ENCODE measurements at places on chromosomes 2 and 18. TPM values are rescaled to one million over a fixed set of nuclear protein-coding genes. Genes with fewer than 3 reads are reported as not detected.
A peak's percentile ranks its signal among the peaks of the same experiment; 100 is the strongest.

DNA sequence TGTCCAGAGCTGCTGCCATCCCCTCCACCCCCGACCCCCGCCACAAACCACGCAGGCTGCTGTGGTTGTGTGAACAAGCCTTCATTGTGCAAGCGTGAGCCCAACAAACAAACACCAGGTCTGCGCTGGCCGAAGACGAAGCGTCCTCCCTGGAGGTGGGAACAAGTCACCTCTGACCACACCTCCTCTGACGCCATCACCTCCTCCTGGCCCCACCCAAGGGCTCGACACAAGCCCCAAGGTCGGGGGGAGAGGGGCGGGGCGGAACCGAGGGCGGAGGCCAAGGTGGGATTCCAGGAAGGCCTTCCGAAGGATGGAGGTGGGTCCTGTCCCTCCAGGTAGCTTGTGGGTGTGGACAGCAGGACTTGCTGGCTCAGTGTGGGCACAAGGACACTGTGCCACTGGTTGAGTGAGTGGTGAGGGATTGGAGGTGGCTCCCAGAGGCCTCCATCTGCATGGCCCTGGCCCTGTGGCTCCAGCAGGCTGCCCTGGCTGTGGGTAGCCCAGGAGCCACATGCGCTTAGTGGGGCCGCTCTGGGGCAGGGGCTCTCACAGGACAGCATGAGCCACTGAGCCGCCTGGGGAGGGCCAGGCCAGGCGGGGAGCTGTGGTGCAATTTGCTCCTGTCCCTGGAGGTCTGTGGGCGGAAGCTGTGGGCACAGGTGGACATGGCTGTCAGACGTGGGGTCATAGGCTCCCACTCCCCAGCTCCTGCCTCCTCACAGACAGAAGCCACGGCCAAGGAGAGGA, 7.4 kb upstream of the GPR17 start:
- no peak for DNase-seq

DNA sequence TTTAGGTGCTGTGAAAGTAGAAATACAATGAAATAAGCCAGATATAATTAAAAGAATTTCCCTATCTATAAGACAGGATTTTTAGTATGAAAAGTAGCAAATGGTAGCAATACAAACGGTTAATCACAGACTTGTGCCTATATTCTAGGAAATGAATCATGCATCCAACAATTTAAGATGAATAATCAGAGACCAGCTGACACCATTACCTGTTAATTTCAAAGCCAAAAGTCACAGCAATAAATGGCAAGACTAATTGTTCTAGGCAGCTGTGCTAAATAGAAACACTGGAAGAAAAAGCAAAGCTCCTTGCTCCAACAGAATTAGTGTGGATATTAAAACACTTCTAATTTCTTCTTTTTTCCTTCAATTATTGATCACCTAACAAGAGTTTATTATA, 35.1 kb upstream of the MPP4 start:
- DNase-seq = no peak

The GAREM2 gene
- 0.06 TPM for total RNA-seq

- DNase-seq = no peak
Observed at GRCh38 chr2:7430421-7430868, 513.2 kb downstream of the RNF144A start.

- no peak for DNase-seq
Observed at GRCh38 chr2:58466804-58467203, 225.7 kb upstream of the FANCL start.

DNA sequence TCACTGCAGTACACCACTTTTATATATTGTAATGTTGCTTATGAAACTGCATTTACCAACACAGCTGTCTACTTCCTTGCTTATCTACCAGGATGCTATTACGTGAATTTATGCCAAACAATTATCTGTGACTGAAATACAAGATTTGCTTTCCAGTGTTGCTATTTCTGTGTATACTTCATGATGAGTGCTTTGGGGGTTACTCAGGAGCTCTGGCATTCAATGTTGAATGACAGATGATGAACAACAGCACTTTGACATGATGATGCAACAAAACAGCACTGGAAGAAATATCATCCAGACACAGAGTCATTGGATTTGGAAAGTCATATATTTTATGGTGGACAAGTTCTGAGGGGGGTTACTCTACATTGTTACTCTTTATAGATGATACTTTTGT, 125.8 kb downstream of the NETO1 start:
- DNase-seq = no peak

DNA sequence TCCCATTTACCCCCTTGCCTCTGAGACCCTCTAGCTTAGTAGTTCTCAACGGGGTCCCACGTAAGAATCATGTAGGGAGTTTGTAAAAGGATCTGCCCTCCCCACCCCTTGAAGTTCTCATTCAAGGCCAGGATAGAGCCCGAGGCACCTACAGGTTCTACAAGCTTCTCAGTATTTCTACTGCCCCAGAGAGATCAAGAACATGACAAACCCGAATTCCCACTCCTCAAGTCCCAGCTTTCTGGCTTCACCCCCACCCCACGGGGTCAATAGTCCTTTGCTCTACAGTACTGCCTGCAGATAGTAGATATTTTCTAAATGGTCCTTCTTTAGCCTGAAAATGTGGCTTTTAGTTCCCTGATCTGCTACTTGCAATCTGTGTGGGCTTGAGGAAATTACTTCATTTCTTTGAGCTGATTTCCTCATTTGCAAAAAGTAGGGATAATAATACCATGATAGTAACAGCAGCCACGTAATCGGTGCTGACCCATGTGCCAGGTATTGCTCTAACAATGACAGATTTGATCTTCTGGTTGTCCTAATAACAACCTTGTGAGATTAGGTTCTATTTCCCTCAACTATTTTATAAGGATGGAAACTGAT, 7.1 kb downstream of the CIB4 start:
- DNase-seq = no peak

- no peak for DNase-seq
Observed at GRCh38 chr2:137287913-137288639, 522.7 kb downstream of the THSD7B start.

- peak; percentile 61 for DNase-seq
Observed at GRCh38 chr2:237895544-237896506, 36.4 kb downstream of the RAMP1 start.

GRCh38 chr2:205283736-205284270, 398.5 kb upstream of the NRP2 start:
- DNase-seq = no peak

DNA sequence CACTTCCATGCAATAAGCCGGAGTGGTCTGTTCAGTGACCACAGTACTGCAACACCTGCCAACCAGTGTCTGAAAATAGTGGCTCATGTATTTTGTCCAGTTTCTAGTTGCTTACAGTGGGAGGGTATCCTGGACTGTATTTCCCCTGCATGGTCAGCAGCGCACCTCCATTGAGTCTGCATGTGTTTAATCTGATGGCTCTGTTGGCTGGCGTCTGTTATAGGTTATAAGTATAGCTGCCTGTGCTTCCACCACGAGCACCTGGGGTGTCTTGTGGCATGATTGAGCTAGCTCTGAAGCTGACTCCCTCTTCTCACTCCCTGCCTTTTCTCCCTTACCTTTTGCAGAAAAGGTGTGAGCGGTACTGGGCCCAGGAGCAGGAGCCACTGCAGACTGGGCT, 12.9 kb downstream of the PTPN18 start:
- no peak for DNase-seq

- DNase-seq = no peak
Observed at GRCh38 chr2:211437396-211437795, 881.0 kb downstream of the CPS1 start.

The ARPC2 gene
- total RNA-seq = 345 TPM

- DNase-seq = peak; percentile 68
Observed at GRCh38 chr2:88880441-88880953, 189.0 kb downstream of the RPIA start.

The SERPINB10 gene
- total RNA-seq = 1.5 TPM

GRCh38 chr2:190517468-190517867, 17.1 kb downstream of the NEMP2 start:
- DNase-seq = no peak

DNA sequence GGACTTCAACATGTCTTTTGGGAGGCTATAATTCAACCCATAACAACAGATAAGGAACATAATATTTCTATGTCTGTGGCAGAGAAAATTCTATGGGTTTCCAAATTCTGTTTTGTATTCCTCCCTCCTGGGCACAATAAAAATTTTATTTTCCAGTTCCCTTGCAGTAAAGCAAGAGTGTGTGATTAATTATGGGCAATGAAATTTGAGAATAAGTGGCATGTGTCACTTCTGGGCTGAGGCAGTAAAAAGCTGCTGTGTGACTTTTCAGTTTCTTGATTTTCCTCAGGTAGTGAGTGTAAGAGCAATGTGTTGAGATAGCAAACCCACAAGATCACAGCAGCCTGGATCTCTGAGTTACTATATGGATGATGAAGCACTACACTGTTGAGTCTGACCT, 216.4 kb downstream of the MEIS1 start:
- DNase-seq = no peak

GRCh38 chr2:232075859-232076258, 114.3 kb downstream of the DIS3L2 start:
- peak; percentile 6 for DNase-seq

DNA sequence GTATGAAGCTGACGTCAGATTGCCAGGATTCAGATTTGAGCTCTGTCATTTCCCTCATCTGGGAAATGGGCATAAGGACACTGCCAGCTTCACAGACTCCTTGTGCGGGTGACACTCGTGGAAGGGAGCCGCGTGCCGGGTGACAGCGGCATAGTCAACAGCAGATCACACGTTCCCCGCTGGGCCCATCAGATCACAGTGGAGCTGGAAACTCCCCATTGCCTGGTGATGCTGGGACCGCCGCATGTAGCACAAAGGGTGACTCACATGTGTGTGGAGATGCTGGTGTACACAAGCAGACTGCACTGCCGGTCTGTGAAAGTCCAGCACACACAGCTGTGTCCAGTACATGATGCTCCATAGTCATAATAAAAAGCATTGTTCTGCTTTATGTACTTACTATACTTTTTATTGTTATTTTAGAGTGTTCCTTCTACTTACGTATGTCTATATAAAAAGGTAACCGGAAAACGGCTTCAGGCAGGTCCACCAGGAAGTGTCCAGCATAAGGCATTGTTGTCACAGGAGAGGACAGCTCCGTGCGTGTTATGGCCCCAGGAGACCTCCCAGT, 31.8 kb downstream of the SALL3 start:
- peak; percentile 78 for DNase-seq

DNA sequence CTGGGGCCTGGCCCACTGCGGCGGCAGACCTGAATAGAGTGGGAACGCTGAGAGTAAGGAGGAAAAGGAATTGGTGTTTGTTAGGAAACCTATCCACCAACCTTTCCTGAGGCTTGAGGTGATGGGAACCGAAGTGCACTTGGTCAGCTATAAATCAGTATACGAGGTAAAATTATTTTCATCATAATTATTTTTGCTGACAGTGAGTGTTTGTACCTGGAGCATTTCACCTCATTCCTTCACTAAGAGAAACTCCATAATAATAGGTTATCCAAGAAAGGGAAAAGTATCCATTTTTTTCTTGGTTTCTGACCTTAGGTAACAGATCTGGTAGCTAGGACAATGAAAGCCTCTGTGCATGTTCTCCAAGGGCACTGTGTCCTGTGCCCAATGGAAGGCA, 138.6 kb upstream of the RGPD4 start:
- DNase-seq = no peak

The ANKRD12 gene
- total RNA-seq = 11.1 TPM

The CDH20 gene
- not detected for total RNA-seq

The RUFY4 gene
- total RNA-seq = not detected

- DNase-seq = no peak
Observed at GRCh38 chr2:239186516-239187357, 214.1 kb downstream of the HDAC4 start.

DNA sequence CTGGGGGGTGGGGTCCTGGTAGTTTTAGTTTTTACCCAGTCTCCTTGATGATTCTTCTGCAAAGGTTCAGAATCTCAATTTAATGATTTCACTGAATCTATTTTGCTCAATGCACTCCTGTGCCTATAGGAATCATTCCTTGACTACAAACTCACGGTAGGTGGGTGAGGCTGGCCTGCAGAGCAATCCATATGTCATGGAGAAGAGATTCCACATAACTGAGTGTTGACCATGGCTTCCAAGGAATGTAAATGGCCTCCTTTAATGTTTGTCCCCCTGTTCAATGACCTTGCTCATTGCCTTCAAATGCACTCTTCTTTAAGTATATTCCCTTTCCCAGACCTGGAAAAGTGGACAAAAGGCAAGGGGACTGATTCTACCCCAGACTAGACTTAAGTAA, 12.5 kb downstream of the FAP start:
- DNase-seq = no peak

The SIX2 gene
- 12.2 TPM for total RNA-seq

- DNase-seq = peak; percentile 52
Observed at GRCh38 chr2:2328848-2329247, 2.2 kb downstream of the MYT1L start.

GRCh38 chr2:118094503-118094902, 6.2 kb downstream of the INSIG2 start:
- no peak for DNase-seq

GRCh38 chr2:136067897-136068580, 49.9 kb downstream of the CXCR4 start:
- no peak for DNase-seq

- DNase-seq = no peak
Observed at GRCh38 chr2:37623406-37623805, 48.0 kb downstream of the CDC42EP3 start.

The ITGB1BP1 gene
- 34.5 TPM for total RNA-seq

GRCh38 chr2:54114936-54115283, 505 bp upstream of the ACYP2 start:
- DNase-seq = no peak

DNA sequence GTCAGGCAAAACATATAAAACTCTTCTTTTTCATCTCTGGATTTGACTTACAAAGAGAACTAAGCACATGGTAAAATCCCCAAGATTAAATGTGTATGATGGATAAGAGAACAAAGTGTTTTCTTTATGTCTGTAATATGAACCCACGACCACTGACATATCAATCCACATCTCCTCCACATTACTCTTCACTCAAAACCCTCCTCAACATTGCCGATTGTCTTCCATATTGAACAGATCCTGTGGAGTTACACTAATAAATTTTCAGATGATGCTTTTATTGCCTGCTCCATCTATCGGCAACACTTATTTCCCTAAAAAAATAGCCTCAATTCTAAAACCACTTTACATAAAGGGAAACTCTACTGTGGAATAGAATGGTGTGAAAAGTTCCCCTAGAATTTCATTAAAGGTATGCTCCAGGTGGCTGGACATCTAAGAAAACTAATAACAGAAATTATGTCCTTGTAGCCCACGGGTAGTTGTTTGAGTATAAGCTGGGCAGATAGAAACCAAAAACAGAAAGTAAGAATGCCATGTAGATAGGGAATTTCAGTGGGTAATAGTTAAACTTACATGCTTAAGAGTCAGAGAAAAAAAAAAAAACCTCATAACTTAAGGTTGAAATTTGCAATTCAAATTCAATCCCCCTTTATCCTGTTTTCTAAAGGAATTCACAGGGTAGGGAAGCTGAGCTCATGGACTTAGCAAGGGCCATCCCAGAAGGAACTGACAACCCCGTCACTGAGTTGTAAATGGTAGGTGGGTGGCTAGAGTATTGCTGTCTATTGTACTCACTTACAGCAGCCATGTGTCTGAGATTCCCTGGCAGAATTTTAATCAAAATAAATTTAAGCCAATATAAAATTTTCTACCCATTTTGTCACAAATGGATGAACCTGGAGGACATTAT, 305.4 kb upstream of the LYPD1 start:
- DNase-seq = no peak

- DNase-seq = no peak
Observed at GRCh38 chr2:68748568-68748967, 14.0 kb downstream of the ARHGAP25 start.

The DCC gene
- not detected for total RNA-seq

Measured in Daoy (cell line).